ENCODE measurements at places on chromosomes 1 and 21. TPM values are rescaled to one million over a fixed set of nuclear protein-coding genes. Genes with fewer than 3 reads are reported as not detected.

CDC20 gene
- not detected for total RNA-seq

FUCA1 gene
- 21.3 TPM for total RNA-seq

MAP3K7CL gene
- 12.5 TPM for total RNA-seq

KCNA2 gene
- 1.3 TPM for total RNA-seq

LCE3E gene
- total RNA-seq, result not detected

RHD gene
- not detected for total RNA-seq

UTS2 gene
- total RNA-seq, result not detected

CFAP74 gene
- under 0.01 TPM for total RNA-seq

DNA sequence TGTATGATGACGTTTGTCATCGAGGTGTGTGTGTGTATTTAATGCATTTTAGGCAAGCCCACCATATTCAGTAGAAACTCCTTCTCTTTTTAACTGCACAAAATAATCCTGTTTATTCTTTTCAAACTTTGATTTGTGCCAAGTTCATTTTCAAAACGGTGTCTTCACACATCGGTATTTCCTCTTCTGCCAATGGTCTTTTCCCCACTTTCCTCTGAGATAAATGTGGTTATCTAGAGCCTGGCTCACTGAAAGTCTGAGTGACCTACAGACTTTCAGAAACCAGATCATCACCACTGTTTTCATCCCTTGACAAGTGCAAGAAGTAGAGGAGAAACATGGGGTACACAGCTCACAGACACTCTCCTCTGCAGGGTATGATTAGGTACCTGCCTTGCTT is 69.4 kb downstream of the GPATCH2 start:
- DNase-seq, result no peak
- no peaks in the 10 kb centered on the region for H3K27me3 ChIP-seq
- H3K4me3 ChIP-seq, result no peak overlapping the region

- H3K27ac ChIP-seq, result no peak overlapping the region
- H3K36me3 ChIP-seq, result no peaks in the 10 kb centered on the region
- no peaks in the 10 kb centered on the region for H3K27me3 ChIP-seq
- H3K4me1 ChIP-seq, result peaks cover 15% of the 10 kb centered on the region
- no peak for DNase-seq
Measured at GRCh38 chr21:19343711-19344110, 940.1 kb upstream of the TMPRSS15 start.

GRCh38 chr1:223242971-223243370 is 99.9 kb upstream of the TLR5 start:
- H3K4me1 ChIP-seq, result peaks cover 1% of the 10 kb centered on the region
- H3K4me3 ChIP-seq, result no peak overlapping the region
- H3K36me3 ChIP-seq, result no peaks in the 10 kb centered on the region
- no peak for DNase-seq
- no peaks in the 10 kb centered on the region for H3K27me3 ChIP-seq

DNA sequence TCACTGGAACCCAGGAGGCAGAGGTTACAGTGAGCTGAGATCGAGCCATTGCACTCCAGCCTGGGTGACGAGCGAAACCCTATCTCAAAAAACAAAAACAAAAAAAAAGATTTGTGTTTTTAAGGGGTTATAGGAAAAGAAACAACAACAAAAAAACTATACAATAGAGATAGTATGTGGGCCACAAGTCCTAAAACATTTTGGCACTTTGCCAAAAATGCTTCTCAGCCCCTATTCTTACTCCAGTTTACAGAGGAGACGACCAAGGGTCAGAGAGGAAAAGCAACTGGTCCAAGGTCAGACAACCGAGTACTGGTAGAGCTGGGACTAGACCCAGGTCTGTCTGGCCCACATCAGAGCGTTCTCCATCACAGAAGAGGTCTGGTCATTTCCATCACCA is 3.0 kb downstream of the FBXO44 start:
- H3K27me3 ChIP-seq, result no peaks in the 10 kb centered on the region
- no peak overlapping the region for H3K4me3 ChIP-seq
- H3K4me1 ChIP-seq, result peaks cover 19% of the 10 kb centered on the region
- H3K27ac ChIP-seq, result no peak overlapping the region
- no peaks in the 10 kb centered on the region for H3K36me3 ChIP-seq

DNA sequence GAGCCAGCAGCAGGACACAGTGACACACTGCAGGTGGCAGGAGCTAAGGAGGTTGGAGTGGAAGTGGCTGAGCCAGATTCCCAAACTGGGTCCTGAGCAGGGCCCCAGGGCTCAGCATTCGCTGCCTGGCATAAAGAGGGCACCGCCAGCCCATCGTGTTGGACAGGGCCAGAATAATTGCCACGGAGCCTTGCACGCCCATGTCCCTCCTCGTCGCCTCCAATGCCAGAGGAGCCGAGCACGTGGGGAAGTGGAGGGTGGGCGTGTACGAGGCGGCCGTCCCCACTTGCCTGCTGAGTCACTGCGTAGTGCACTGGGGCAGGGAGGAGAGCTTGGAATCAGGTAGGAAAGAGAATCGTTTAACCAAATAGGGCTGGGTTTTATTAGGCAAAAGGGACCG is 26.1 kb upstream of the LRRC47 start:
- H3K27me3 ChIP-seq, result no peaks in the 10 kb centered on the region
- peaks cover 28% of the 10 kb centered on the region for H3K36me3 ChIP-seq
- DNase-seq, result no peak
- no peak overlapping the region for H3K4me3 ChIP-seq
- H3K4me1 ChIP-seq, result no peaks in the 10 kb centered on the region

DNA sequence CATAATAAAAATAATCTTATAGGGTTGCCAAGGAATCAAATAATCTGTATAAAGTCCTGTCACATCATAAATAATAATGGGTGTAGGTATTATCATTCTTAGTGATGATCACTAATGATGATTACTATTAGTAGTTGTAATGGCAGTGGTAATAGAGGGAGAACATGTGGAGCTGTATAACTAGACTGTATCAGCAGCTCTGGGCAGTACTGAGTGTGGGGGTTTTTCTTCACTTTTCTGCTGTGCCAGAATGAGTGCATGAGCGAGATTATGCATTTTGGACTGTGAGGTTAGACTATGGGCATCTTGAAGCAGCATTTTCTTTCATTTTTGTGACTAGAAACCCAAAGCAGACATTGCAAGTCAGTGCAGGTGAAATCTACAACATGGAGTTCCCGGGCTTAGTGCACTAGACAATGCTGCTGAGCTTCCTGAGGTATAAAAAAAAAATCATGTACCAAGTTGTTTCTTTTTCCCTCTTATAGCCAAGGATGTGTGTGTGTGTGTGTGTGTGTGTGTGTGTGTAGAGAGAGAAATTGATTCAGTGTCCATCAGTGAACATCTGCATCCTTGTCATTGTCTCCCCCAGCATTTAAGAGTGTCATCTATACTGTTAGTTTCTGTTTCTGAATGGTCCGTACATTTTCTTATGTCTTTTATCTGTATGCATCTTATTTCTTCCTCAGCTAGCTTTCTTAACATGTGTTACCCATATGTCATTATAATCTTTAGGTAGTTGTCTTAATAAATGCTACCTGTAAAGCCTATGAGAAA is 86.6 kb downstream of the GIPC2 start:
- no peaks in the 10 kb centered on the region for H3K27me3 ChIP-seq
- no peaks in the 10 kb centered on the region for H3K4me1 ChIP-seq
- no peak for DNase-seq
- H3K27ac ChIP-seq, result no peak overlapping the region
- H3K36me3 ChIP-seq, result peaks cover 5% of the 10 kb centered on the region

DNA sequence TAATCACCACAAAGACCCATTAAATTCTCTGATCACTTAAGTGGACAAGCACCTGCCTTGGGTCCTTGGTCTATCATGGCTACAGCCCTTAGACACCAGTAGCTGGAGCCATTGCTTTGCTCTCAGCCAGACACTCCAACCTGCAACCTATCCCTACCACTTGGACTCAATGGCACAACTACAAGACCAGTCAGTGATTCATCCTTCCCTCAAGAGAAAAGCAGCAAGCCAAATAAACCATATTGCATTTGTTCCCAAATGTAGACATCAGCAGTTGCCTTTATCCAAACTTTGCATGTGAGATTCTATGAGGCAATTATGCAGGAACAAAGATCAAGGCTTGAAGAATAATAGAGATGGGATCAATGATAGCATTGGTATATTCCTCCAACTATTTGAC is 263.4 kb downstream of the HHIPL2 start:
- no peaks in the 10 kb centered on the region for H3K36me3 ChIP-seq
- H3K4me1 ChIP-seq, result peaks cover 4% of the 10 kb centered on the region
- no peaks in the 10 kb centered on the region for H3K27me3 ChIP-seq
- H3K27ac ChIP-seq, result no peak overlapping the region
- no peak overlapping the region for H3K4me3 ChIP-seq

DNA sequence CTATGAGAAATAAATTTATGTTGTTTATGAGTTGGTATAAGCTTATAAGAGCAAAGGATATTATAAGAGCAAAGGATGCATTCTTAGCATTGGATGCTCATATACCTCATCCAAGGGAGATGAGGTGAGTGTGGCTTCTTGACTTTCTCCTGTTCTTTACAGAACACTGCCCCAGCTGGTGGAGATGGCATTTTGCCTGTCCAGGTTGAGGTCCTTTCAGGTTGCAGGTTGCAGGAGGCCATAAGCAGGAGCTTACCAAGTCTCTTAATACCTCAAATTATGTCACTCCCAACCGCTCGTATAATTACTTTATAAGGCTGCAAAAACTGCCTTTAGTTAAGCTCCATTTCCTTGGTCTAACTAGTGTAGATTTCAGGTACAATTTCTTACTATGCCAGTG is 66.7 kb downstream of the RPE65 start:
- peaks cover 13% of the 10 kb centered on the region for H3K4me1 ChIP-seq
- no peak for DNase-seq
- no peaks in the 10 kb centered on the region for H3K36me3 ChIP-seq
- no peak overlapping the region for H3K27ac ChIP-seq
- H3K27me3 ChIP-seq, result no peaks in the 10 kb centered on the region
- no peak overlapping the region for H3K4me3 ChIP-seq

GRCh38 chr1:224781800-224782199 is 147.7 kb upstream of the DNAH14 start:
- H3K4me1 ChIP-seq, result no peaks in the 10 kb centered on the region
- DNase-seq, result no peak
- H3K27ac ChIP-seq, result no peak overlapping the region
- H3K27me3 ChIP-seq, result no peaks in the 10 kb centered on the region

GRCh38 chr1:229302740-229303139 is 31.8 kb downstream of the RAB4A start:
- H3K36me3 ChIP-seq, result peaks cover 31% of the 10 kb centered on the region
- no peak overlapping the region for H3K27ac ChIP-seq
- no peak for DNase-seq

Measured in body of pancreas (tissue), 4 donors.